Astrocyte of the cerebellum (primary cell): ENCODE measurements at places on chromosomes 2 and 18.

- DNase-seq = no peak
Measured at GRCh38 chr2:100870652-100871531, 51.0 kb downstream of the NPAS2 start.

DNA sequence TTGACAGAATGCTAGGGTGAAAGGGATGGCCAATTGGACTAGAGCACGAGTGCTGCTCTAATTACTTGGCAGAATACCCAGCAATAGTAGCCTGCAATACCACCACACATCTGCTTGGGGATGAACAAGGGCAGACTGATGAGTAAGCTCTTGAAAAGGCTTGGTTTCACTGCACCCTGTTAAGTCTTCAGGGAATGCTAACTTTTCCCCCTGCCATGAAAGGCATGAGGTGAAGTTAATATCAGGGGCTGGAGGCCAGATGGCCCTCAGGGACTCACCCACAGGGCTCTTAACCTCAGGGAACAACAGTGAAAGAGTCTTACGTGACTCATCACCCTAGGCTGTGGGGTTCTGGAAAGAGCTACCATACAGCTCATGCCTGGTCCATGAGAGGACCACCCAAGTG is 51.7 kb upstream of the MYL1 start:
- DNase-seq = no peak

GRCh38 chr18:74546751-74547530 is 12.6 kb downstream of the CNDP1 start:
- no peak for DNase-seq

- DNase-seq = no peak
Measured at GRCh38 chr2:2787301-2787907, 456.3 kb upstream of the MYT1L start.

DNA sequence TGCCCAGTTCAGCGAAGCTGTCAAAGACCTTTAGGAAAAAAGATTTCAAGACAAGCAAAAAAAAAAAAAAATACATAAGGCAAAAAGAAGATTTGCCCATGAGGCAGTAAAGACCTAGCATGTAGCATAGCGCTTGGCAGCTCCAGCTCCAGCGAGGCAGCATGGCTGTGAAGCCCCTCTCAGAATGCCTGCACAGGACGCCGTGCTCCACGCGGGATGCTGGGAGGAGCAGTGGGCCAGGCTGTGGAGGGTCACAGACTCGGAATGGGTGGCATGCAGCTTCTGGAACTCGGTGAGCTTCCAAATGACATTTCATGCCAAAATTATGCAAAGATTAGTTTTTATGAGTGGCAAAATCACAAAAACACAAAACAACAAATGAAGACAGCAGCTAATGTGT is 267.3 kb downstream of the ZNF516 start:
- no peak for DNase-seq

- no peak for DNase-seq
Measured at GRCh38 chr2:112846031-112846430, 9.5 kb upstream of the IL1B start.

DNA sequence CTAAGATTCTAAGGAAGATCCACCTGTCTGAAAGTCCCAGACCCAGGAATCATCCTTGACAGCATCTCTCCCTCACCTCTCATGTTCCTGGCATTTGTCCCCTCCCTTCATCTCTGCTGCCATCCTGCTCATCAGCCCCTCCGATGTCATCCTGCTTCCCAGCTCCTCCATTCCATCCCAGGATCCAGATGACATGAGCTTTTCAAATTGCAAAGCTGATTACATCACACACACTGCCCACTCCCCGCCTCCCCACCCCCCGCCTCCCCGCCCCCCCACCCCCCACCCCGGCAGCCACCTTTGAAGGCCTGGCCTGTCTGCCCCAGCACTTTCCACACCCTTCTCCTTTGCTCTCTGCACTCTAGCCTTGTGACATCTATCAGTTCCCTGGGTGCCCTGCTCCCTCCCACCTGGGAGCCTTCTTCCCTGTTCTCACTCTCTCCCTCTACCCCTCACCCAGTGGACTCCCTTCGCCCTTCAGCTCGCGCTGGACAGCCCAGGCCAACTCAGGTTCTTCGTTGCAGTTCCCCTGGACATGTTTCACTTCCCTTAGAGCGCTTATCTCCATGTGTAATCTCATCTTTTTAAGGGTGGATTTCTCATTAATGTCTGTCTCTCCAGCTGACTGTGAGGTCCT is 61.6 kb downstream of the DNMT3A start:
- DNase-seq = no peak

- DNase-seq = no peak
Measured at GRCh38 chr2:45545943-45546342, 65.1 kb downstream of the SRBD1 start.

GRCh38 chr2:101619191-101619591 is 78.3 kb upstream of the MAP4K4 start:
- DNase-seq = no peak

DNA sequence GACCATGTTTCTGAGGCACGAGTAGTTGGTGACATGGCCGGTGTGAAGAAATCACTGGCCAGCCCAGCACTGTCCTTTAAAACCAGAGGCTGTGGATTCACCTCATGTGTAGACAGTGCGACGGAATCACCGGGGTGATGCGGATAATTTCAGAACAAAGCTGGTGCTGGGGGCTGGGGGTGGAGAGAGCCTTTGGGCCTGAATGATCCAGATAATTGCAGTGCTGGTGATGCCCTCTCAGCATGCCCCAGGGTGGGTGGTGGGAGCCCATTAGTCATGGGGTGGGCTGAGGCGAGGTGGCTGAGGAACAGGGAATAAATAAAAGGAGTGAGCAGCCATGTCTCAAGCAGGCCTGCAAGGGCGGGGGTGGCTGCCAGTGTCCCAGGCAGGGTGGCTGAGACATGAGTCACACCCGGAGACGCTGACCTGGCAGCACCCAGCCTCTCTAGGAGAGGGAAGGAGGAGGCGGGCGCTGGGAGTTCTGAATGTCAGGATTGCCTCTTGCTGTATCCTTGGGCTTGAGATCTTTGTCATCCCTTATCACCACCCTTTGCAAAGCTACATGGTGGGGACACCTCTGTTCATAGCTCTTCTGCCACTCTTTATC is 151.1 kb upstream of the MSH6 start:
- no peak for DNase-seq

DNA sequence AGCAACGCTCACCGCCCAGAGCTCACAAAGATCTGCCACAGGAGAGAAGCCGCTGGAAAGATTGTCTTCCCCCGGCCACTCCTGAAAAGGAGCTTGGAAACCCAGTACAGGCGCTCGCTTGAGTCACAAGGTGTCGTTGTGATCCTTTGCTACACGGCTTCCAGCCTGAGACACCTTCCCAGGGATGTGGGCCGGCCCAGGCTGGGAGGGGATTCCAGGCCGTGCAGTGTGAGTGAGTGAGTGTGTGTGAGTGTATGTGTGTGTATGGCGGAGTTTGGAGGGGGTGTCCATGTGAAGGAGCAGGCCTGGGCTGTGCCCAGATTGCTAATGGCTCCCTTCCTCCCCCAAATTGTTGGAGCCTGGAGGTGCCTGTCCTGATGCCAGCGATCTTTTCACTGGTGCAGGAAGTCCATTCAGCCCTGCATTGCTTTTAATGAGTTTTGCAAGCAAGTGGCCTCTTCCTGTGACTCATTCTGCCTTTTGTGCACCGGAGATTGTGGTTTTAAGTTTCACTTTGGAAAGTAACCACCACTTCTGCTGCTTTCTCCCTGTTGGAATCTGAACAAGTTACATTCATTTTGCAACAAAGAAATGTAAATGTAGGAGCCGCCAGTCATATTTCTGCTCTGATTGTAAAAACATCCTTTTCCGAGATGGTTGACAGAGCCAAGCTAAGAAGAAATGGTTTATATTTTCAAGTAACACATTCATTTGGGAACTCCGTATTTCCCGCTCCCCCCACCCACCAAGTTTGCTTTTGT is 83.7 kb downstream of the LPIN1 start:
- peak; percentile 99 for DNase-seq
